NCI-H2081 treated with DMSO at 0.1 percent for 48 hours (cell line): ENCODE measurements at places on chromosomes 13 and 19.

- DNase-seq, result no peak
These were observed 67.8 kb downstream of the DGKH start for GRCh38 chr13:42116225-42116624.

- no peak for DNase-seq
These were observed 32.1 kb downstream of the KCTD12 start for GRCh38 chr13:76853921-76854608.

DNA sequence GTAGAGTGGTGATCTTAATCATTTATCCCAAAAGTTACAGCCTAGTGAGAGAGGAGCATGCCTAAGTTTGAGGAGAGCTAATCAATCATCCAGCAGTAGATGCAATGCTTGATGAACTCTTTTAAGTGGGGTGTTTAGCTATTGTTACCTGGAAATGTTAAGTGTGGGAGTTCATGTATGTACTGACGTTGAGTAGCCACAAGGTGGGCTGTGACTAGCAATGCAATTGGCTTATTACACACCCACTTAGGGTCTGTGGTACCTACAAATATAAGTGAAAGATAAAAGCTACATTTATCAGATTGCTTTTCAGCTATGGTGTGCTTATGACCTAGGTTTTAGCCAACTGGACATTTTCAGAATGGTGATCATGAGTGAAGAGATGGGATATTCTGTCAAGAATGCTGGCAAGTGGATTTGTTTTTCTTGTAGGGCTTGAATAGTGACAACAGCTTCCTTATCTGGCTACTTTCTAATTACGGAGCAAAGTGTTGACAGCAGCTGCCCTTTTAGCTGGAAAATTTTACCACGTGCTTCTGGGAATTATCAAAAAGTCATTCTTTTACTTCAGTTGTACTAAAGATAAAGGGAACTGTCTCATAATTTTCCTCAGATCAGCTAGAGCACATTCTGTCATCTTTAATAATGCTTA, 170.6 kb downstream of the POSTN start:
- DNase-seq, result no peak

- no peak for DNase-seq
These were observed 20.1 kb downstream of the COL4A2 start for GRCh38 chr13:110327051-110327721.

GRCh38 chr13:59666504-59666903, 497.2 kb downstream of the DIAPH3 start:
- DNase-seq, result no peak

DNA sequence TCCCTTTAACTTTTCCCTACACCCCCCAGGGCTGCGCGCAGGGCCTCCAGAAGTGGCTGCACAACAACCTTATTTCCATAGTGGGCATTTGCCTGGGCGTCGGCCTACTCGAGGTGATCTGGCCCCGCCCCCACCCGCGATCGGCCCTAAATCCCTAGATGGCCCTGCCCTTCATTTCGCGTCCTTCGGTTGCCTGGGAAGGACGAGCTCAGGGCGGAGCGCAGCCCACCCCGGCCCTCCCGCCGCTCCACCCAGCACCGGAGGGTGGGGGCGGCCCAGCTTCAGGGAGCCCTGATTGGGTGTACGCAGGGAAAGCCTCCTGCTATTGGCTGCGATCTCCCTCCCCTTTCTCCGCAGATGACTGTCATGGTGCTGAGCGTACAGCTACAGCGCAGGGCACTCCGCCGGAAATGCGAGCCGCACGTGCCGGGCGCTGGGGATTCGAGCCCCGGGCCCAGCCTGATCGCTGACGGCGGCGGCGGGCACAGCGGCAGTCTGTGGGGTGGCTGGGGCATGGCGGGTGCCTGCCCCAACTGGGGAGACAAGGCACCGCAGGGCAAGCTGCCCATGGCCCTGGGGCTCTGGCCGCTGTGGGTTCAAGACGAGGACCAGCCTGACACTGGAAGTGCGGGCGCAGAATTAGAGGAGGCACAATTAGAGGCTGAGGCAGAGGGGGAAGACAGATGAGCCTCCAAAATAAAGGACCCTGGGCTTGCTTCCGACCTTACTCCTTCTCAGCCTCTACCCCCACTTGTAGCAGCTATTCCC, 4.3 kb downstream of the CD37 start:
- no peak for DNase-seq

- DNase-seq, result no peak
These were observed 191.1 kb downstream of the RGCC start for GRCh38 chr13:41648314-41648935.

GRCh38 chr13:99968521-99969452, 2.8 kb downstream of the ZIC5 start:
- DNase-seq, result no peak

GRCh38 chr19:15216363-15216762, 15.6 kb upstream of the NOTCH3 start:
- DNase-seq, result no peak

GRCh38 chr13:45280751-45281634, 60.0 kb downstream of the TPT1 start:
- no peak for DNase-seq

DNA sequence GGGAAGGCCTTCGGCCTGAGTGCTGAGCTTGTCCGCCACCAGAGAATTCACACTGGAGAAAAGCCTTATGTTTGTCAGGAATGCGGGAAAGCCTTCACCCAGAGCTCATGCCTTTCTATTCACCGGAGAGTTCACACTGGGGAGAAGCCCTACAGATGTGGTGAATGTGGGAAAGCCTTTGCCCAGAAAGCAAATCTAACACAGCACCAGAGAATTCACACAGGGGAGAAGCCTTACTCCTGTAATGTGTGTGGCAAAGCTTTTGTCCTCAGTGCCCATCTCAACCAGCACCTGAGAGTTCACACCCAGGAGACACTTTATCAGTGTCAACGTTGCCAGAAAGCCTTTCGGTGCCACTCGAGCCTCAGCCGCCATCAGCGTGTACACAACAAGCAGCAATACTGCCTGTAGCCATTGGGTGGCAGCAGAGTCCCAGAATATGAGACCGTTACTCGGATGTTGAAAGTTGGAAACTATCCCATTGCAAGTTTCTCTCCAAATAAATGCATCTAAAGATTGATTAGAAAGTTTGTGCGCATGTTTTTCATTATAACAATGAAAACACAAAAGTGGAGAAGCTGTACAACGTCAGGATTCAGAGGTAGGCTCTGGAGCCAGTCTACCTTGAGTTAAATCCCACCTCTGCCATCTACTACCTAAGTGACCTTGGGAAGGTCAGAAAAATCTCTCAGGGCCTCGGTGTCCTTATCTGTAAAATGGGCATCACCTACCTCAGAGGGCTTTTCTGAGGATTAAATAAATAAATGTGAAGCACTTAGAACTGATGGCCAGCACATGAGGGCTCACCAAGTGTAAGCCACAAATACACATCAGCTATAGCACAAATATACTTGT, 21.1 kb downstream of the ZNF473 start:
- DNase-seq, result no peak

DNA sequence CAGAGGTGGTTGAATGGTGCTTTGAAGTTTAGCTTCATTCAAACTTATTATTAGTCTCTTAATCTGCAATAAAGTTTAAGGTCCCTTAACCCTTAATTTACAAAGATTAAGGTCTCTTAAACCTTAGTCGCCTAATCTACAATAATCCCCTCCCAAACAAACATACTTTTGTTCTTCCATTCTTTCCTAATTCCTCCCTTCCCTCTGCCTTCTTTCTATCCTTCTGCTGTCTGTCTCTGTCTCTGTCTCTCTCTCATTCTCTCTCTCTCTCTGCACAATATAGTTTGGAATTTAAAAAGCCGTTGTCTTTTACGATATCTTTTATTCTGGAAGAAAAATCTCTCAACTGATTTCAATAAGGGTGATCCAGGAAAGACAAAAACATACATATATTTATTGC, 1096.8 kb upstream of the ATXN8OS start:
- DNase-seq, result no peak

DNA sequence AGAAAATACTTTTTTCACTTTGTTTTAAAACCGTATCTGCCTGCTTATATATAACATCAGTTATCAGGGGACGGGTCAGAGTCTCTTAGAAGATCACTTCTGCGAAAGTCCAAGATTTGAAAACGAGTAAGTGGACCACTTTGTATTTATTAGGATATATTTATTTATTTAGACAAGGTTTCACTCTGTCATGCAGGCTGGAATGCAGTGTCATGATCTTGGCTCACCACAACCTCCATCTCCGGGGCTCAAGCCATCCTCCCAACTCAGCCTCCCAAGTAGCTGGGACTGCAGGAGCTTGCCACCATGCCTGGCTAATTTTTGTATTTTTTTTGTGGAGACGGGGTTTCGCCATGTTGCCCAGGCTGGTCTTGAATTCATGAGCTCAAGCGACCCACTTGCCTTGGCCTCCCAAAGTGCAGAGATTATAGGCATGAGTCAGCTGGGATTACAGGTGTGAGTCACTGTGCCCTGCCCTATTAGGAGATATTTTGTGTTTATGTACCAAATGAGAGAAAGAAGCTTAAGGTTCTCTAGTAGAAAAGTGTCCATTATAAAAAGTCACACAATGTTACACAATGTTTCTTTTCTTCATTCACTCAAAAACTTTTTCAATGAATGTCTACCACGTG, 39.5 kb downstream of the RASL11A start:
- DNase-seq, result no peak

DNA sequence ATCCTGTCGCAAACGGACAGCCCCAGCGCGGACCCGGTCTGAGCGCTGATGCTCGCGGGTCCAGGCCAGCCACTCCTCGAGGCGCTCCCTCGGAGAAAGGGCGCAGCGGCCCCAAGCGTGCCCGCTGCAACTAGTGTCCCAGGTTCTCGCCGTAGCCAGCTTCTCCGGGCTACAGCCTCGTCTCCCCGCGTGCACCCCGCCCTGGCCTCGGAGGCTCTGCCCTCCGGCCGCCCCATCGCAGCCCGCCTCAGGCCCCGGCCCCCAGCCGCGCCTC, 487 bp downstream of the FLT1 start:
- no peak for DNase-seq

DNA sequence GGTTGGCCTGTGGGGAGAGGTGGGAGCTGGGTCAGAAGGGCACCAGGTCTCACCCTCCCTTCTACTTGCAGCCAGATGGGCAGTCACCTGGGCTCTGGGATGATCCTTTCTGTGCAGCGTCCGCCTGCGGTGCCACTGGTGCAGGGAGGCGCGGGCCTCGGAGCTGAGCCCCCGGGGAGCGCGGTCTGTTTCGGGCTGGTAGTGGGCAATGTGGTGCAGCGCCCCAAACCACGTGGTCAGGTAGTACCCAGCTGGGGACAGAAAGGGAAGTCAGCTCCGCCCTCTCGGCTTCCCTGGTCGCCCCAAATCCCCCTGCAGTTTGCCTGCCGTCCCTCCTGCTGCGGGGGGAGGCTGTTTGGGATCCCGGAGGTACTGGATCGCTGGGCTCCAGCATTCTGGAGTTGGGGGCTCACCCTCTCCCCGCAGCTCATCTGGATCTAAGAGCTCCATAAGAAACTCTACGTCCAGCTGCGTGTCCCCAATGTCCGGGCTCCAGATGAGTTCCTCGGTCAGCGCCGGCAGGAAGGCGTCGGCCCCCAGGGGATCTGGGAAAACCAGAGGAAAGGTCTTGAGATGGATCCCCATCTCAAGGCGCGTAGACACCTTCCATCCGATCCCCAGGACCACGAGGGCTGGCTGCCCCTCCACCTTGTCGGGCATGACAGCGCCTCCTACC, 8.8 kb downstream of the RINL start:
- no peak for DNase-seq

DNA sequence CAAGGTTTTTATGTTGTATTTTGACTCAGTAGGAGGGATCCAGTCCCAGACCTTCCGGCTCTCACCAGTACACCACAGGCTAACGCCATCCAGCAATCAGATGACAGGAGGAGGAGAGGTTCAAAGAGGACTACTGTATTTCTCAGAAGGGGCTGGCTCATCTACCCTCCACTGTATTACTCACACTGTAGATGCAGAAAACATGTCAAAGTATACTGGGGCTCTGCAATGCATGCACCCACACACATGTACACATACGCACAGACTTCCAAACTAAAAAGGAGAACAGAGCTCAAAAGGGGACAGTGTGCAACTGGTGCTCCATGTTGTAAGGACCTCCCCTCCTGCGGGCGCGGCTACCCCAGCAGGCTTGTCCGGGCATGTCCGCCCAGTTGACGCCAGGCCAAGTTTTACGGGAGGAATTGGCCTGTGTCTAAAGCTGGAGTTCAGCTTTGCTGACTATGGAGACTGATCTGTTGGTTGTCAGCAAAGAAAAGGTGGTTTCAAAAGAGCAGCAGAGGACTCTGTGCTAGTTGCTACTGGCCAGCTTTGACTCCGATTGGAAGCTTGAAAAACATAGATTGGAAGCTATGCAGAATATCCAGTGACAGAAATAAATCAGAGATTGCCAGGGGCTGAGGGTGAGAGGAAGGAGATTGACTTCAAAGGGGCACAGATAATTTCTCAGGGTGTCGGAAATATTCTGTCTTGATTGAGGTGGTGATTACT, 314.2 kb downstream of the DLEU7 start:
- no peak for DNase-seq

- no peak for DNase-seq
These were observed 10.3 kb downstream of the LENG1 start for GRCh38 chr19:54149021-54149812.

DNA sequence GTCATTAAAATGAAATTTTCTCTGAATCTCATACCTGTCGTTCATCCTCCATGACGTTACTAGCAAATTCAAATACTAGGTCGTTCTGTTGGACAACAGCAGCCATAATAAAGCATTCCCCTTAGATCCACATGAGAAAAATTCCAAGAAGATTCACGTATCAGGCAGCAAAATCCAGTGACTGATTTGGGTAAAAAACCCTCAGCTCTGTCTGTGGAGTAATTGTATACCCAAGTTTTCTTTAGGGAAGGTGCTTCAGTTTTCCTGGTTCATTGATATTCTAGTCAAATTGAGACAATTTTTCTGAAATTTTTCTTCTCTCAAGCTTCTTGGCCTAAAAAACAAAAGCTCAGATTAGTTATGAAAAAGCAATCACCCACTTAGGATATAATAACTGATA, 37.2 kb downstream of the ELF1 start:
- DNase-seq, result no peak

GRCh38 chr19:37243206-37243632, 25.2 kb downstream of the ZNF383 start:
- DNase-seq, result no peak
